EL (cell line): ENCODE measurements at places on chromosomes 4 and X.

DNA sequence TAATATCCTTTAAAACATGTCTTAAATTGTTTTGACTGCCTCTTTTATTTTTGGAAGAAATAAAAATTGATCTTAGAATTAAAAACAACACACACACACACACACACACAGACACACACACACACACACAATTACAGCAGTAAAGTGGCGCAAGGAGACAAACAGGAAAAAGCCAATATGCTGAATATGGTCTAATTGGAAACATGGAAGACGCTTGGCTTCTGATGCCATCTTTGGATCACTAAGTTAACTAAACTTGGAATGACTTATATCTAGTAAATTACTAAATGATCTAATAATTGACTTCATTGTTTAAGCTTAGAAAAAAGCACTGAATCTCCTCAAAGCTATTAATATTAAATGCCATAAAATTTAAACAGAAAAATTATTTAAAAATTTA lies 1093.4 kb downstream of the ADGRL3 start:
- no peak for DNase-seq

DNA sequence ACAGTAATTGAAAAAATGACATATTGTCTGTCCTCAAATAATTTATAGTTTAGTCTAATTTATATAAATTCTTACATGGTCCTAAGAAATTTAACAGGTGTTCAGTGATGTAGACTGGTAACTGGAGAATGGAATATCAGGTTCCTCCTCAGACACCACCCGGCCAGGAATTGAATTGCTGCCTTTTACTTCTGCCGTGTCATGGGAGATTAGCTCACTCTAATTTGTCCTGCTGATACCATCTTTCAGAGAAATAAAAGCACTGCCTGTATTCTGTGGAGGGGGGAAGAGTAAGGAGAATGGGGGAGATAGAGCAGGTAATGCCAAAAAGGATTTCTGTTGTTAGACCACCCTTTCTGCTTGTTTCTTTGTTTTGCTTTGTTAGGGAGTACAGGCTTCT lies 125.2 kb upstream of the KLHL4 start:
- no peak for DNase-seq

GRCh38 chr4:146135941-146136340 lies 39.6 kb upstream of the LSM6 start:
- DNase-seq, result no peak

GRCh38 chr4:7121866-7122653 lies 54.2 kb upstream of the GRPEL1 start:
- DNase-seq, result no peak

- DNase-seq, result no peak
These were observed 1009.8 kb upstream of the SLIT2 start for GRCh38 chr4:19241895-19242294.

DNA sequence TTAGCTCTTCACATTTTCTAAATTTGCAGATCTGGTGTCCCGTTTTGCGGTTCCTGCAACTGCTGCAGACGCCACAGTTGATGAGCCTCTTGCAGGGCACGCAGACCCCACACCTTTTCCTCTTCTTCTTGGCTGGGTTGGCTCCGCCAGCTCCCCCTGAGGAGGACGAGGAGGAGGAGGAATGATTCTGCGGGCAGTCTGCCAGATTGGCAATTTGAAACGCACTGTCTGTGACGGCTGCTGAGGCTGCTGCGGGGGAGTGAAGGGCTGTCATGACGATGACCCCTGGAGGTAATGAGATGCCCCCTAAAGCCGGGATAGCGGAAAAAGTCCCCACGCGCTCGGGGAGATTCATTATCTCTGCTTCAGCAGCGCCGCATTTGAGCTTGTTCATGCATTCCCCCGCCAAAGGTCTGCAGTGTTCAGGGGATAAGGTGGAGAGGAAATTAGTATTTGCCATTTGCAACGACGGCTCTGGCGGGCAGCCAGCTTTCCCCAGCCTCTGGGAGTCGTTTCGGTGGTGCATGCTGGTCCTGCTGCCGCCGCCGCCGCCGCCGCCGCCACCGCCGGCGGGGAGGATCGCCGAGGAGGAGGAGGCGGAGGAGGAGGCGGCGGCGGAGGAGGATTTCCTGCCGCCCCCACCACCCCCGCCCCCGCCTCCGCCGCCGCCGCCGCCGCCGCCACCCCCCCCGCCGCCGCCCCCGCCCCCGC lies 3.8 kb downstream of the CXXC4 start:
- DNase-seq, result peak; percentile 35

DNA sequence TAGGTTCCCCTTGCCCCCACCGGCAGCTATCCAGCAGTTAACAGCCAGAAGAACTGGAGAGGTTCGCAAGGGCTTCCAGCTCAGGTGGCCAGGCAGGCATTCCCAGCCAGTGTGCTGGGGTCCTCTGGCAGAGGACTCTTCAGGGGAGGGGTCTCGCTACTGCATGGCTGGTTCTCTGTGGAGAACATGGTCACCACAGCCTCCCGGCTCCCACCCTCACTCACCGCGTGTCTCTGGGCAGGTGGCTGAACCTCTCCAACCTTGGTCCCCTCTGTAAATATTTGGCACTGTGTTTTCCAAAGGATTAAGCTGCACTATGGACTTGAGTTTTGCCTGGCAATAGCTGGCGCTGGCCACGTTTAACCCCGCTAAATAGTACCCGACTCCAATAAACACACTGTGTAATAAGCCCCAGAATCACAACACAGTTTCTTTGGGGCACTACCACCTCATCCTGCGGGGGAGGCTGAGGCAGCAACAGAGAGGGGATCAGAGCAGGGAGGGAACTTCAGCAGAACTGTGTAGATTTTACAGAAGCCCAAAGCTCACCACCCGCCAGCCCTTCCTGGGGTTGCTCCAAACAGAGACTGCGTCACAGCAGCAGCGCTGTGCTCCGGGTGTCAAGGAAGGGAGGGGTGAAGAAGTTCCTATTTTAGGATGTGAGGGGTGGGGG lies 15.2 kb downstream of the BCOR start:
- DNase-seq, result no peak

DNA sequence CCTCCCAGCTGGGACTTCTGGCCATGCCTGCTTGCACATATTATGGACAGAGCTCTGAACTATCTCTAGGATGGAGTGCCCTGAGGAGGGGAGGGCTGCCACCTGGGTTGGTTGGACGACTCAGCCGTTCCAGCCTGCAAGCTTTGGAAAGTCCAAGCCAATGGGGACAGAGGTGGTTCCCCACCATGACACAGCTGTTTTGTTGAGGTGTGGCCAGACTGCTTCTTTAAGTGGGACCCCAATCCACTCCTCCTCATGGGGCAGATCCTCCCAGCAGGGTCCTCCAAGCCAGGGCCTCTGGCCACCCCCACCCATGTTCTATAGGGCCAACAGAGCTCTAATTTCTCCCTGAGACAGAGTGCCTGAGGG lies 22.7 kb downstream of the F8A3 start:
- no peak for DNase-seq

GRCh38 chr4:9979101-9979701 lies 42.1 kb downstream of the SLC2A9 start:
- no peak for DNase-seq

- no peak for DNase-seq
These were observed 15.1 kb downstream of the SMS start for GRCh38 chrX:21955403-21956189.

DNA sequence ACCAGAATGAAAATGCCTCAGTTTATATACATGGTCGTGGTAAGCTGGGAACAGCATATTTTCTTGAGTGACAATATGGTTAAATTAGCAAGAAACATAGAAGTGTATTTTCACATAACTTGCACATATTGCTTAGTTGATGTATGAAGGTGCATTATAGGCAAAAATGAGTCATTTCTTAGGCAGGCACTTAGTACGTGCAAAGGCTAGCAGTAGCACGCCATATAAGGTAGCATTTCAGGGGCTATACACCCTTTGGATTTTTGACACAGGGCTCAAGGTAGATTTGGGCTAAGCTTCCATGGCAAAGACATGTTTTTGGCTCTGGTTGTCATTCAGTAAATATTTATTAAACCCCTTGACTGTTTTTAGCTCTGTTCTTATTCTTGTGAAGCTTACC lies 33.1 kb downstream of the PCDH7 start:
- DNase-seq, result peak; percentile 30

DNA sequence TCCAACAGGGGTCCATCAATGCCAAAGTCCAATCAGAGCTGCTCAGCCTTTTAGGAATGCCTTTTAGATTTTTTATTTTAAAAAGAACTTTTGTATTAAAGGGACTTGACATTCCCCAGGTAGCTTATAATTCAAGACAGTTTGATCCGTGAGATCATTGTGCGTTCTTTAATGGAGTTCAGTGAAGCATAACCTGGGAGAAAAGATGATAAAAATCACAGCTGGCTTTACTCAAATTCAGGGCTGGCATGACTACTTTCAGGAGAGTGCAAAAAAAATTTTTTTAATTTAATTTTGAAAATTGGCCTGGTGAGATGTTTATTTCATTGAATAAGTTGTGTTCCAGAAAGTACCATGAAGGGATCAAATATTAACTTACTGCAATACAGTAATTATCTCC lies 118.2 kb downstream of the VCX2 start:
- DNase-seq, result no peak

- DNase-seq, result peak; percentile 72
These were observed 75.9 kb downstream of the COQ2 start for GRCh38 chr4:83208371-83209365.

DNA sequence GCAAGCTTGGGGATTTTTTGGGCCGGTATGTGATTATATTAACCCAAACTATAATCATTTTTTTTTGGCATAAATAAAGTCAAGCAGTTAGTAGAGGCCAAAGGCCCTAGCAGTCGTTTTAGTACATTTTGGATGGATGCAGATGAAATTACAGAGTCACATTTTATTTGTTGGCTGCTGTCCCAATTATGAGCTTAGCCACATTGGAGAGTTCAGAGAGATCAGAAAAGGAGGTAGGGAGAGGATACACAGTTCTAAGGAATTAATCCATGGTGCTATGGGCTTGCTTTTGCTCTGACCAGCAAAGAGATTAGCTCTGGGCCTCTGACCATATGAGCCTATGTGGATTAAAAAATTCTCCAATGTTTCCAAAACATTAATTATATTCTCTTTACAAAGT lies 395.1 kb downstream of the RAPGEF2 start:
- no peak for DNase-seq

DNA sequence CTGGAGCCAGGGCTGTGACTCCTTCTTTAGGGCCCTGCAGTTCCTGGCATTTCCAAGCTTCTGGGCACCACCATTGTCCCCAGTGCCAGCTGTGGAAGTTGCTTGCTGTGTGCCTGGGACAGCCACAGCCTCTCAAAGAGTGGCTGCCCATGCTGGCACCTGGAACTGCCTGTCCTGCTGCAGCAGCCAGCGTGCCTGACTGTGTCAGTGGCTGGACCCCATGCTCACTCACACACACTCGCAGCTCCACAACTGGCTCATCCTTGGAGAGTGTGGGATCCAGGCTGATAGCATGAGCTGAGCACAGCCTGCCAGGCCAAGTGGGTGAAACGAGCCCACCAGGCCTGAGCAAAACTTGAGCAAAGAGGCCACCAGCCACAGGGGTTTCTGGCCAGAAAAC lies 1107.6 kb downstream of the C4orf33 start:
- no peak for DNase-seq

DNA sequence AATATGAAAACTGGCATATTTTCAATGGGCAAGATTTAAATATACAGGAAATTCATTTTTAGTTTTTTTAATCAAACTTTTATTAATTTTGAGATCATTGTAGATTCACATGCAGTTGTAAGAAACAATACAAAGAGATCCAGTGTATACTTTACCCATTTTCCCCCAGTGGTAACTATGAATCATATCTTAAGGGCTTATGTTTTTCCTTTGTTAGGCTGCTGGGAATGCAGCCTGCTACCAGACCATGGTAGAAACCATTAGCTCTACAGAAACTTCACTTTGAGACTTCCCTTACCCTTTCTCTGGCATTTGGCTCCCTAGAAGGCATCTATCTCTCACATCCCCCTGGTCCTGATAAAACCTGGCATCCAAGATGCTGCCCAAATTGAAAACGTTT lies 147.6 kb upstream of the EOLA2 start:
- DNase-seq, result peak; percentile 41

DNA sequence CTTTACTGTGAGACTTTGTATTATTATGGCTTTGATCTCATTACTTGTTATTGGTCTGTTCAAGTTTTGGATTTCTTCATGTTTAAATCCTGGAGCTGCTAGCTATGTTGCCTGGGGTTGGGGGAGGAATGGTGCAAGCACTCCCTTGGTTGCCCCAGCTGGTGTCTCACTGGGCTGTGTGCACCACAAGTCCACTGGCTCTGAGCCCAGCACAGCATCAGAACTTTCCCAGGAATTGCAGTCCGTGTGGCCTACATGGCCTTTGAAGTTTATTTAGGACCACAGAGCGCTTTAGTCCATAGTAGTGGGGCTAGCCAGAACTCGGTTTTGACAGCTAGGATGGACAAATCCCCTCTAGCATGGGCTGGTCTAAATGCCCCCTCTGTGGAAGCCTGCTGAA lies 278.8 kb upstream of the RPS6KA3 start:
- DNase-seq, result no peak

DNA sequence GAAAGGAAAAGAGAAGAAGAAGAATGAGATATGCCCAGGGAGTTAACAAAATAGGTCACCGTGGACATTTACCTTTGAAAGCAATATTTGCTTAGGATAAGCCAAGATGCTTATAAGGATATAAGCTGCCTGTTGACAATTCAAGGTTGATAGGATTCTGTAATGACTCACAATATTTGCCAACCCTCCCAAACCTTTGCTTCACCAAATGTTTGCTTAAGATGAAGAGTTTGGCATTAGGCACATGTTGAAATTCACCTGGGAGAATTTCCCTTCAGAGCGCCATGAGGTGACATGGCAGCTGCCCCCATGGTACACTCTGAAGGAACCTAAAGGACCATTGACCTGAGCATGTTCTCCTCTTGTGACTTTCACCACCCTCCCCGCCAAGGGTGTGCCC lies 4.6 kb downstream of the PALLD start:
- DNase-seq, result no peak

DNA sequence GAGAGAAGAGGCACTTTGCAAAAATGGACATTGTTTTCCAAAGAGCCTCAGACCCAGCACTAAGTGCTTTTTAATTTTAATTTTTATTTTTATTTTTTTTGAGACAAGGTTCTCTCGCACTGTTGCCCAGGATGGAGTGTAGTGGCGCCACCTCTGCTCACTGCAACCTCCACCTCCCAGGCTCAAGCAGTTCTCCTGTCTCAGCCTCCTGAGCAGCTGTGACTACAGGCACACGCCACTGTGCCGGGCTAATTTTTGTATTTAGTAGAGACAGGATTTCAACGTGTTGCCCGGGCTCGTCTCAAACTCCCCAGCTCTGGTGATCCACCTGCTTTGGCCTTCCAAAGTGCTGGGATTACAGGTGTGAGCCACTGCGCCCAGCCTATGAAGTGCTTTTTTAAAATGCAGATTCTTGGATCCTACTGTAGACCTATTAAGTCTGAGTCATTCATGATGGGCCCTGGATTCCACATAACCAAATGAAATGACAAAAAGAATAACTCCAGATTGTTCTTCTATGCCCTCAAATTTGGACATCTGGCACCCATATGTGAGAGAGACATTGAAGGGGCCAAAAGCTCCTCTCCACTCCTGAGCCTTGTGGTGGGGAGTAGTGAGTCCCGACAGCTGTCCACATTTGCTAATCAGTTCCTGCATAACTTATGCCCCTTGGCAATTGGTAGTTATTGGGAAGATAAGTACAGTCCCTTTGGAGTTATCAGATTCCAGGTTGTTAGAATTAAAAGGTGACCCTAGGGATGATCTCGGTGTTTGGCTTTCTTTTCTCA lies 3.6 kb downstream of the NOCT start:
- peak; percentile 92 for DNase-seq

GRCh38 chr4:48139691-48140090 lies 5.6 kb upstream of the TXK start:
- peak; percentile 45 for DNase-seq
